ENCODE measurements at places on chromosomes 7 and 10. TPM values are rescaled to one million over a fixed set of nuclear protein-coding genes. Genes with fewer than 3 reads are reported as not detected.

The ADCK2 gene
- total RNA-seq = 9.1 TPM

The ST8SIA6 gene
- not detected for total RNA-seq

The SFRP5 gene
- total RNA-seq = not detected

GRCh38 chr7:66138994-66139752 is 24.5 kb downstream of the CRCP start:
- DNase-seq = no peak

All from glutamatergic neuron (in vitro differentiated cells).